SW 1271 (cell line): ENCODE measurements at places on chromosomes 5 and 9.

DNA sequence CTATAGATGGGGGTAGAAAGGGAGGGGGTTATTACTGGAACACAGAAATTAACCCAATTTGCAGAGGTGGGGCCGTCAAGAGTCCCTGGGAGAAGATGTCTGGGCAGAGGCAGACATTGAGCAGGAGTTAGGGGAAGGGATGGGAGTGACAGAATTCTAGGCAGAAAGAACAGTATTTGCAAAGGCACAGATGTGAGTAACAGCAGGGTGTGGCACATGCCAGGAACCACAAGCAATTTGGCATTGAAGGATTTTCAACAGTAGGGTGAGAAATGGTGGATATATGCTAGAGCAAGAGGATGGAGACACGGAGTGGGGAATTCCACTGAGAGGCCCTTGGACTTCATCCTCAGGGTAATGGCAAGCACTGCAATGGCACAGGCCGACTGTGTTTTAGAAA is 71.6 kb upstream of the FRRS1L start:
- DNase-seq, result no peak

DNA sequence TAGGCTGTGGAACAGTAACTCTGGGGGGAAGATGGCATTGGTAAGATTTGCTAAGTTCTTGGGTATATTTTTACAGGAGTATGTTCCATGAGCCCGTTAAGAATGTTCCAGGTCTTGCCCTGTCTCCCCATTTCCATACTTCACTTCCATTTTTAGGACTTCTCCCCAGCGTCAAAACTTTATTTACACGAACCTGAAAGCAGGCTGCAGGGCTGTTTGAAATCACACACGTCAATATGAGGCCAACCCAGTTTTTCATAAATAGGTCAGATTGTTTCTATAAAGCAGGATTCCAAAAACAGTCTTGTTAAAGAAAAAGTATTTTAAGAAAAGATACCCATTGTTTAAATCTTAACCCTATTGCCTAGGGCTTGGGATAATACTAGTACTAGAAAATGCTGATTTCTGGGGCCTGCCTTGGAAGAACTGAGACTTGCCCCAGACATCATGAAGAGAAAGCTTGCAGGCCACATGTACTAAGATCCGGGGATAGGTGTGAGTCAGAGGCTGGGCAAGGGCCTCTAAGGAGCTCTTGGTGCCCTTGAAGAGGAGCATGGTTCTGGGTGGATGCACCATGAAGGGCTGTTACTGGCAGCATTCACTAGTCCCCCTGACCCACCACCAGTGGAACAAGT is 24.2 kb downstream of the TRIO start:
- DNase-seq, result no peak

DNA sequence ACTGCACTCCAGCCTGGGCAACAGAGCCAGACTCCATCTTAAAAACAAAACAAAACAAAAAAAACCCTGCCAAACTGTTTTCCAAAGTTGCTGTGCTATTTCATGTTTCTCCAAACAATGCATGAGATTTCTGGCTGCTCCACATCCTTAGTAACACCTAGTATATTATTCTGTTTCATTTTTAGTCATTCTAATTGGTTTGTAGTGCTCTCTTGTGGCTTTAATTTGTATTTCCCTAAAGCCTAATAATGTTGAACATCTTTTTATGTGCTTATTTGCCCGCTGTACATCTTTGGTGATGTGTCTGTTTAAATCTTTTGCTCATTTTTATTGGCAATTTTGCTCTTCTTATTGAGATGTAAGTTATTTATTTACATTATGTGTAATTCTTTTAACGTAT is 18.4 kb upstream of the TTC1 start:
- DNase-seq, result no peak

DNA sequence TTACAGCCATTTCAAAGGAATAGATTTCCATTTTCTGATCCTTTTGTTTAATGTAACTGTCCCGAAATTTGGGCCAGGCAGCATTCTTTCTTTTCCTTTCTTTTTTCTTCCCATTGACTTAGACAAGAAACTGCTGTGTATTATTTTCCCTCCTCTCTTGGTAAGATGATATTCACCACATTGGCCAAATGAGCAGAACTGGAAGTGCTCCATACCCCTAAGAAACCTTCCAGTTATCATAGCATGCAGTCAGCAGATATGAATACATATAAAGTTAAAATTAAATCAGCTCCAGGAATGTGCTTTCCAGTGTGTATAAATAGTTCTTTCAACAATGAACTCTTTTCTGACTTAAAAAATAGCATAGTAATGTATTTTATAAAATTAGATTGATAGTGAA is 168.5 kb upstream of the GAS1 start:
- DNase-seq, result no peak

- no peak for DNase-seq
These were observed 23.3 kb upstream of the ZSWIM6 start for GRCh38 chr5:61308712-61309111.

- DNase-seq, result no peak
These were observed 9.4 kb downstream of the CD180 start for GRCh38 chr5:67187006-67187715.

DNA sequence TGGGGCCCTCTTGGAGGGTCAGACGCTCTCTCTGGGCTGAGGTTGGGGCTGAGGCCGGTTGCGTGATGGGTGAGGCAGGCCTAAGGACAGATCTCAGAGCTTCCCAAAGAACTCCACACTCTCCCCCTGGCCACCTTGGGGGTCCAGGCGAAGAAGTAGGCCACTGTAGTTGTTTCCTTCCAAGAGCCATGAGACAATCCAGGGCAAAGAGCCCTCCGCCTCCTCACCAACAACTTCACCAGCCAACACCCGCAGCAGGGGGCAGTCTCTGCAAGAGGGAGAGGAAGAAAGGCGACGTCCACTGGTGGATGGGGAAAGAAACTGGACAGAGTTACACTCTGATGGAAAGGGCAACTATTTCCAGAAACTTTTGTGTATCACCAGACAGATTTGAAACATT is 10.7 kb downstream of the SLC35A4 start:
- DNase-seq, result no peak
